CD4-positive, CD25-positive, alpha-beta regulatory T cell (primary cell): ENCODE measurements at places on chromosomes 16 and 17. TPM values are rescaled to one million over a fixed set of nuclear protein-coding genes. Genes with fewer than 3 reads are reported as not detected.

- no peak for DNase-seq
Measured at GRCh38 chr17:69142175-69142802, 594 bp upstream of the ABCA6 start.

DNA sequence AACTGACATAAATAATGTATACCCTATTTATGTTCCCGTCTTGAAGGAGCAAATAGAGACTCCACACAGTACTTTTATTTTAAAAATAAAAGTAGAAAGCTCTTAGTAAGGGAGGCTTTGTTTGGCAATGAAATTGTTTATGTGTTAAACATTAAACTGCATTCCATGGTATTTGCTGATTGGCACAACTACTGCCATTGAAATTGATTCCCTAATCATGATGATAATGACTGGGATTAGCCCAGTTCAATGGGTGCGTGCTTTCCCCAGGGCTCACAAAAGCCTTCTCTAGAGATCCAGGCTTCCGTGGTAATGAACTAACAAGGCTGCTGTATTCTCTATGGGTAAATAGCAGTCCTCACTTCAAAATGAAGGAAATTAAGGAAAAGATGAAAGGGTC, 67.5 kb downstream of the GPRC5B start:
- no peak for DNase-seq

- no peak for DNase-seq
Measured at GRCh38 chr16:13940397-13940933, 20.5 kb downstream of the ERCC4 start.

- DNase-seq, result no peak
Measured at GRCh38 chr17:82685291-82685690, 13.2 kb downstream of the RAB40B start.

GRCh38 chr17:57396511-57396921, 140.2 kb downstream of the MSI2 start:
- DNase-seq, result no peak

ALOX15B gene
- not detected for polyA plus RNA-seq

GRCh38 chr17:12415031-12415430, 250.7 kb upstream of the MYOCD start:
- no peak for DNase-seq

DNA sequence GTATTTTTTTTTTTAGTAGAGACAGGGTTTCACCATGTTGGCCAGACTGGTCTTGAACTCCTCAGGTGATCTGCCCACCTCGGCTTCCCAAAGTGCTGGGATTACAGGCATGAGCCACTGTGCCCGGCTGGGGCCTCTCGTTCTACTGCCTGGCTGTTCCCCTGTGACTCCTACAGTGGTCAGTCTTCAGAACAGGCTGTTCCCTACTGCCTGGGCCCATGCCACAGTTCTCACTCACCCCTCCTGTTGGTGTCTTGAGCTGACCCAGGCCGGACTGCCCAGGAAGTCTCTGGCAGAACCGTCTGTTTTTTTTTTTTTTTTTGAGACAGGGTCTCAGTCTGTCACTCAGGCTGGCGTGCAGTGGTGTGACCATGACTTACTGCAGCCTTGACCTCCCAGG, 3.3 kb downstream of the CDK3 start:
- no peak for DNase-seq

DNA sequence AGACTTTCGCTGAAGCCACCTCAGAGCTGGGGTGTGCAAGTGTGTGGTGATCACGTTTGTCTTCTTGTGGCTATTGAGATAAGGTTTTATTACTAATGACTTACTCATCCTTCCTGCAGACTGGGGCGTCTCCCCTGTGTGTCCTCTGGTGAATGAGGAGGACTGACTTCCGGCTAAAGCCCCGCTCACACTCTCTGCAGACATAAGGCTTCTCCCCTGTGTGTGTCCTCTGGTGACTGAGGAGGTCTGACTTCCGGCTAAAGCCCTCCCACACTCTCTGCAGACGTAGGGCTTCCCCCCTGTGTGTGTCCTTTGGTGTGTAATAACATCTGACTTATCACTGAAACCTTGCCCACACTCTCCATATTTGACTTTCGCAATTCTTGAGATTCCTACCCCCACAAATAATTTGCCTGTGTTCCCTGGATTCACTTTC, 19.4 kb downstream of the PRDM7 start:
- DNase-seq, result peak; percentile 18

DNA sequence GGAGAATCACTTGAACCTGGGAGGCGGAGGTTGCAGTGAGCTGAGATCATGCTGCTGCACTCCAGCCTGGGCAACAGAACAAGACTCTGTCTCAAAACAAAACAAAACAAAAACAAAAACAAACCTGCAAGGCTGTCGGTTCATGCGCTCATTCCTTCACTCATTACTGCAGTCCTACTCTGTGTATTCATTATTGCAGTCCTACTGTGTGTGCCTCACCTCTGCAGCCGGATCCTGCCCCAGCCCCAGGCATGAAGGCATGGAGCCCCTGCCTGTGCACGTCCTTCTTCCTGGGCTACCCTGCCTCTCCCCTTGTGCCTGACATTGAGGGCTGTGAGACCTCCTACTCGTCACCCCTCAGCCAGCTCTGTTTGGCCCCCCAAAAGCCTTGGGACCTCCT, 57.6 kb downstream of the TMEM235 start:
- DNase-seq, result no peak

TSPAN10 gene
- 0.21 TPM for polyA plus RNA-seq

GRCh38 chr17:81858967-81859905, 1.1 kb downstream of the P4HB start:
- no peak for DNase-seq

- no peak for DNase-seq
Measured at GRCh38 chr16:77467821-77468335, 33.0 kb upstream of the ADAMTS18 start.

DNA sequence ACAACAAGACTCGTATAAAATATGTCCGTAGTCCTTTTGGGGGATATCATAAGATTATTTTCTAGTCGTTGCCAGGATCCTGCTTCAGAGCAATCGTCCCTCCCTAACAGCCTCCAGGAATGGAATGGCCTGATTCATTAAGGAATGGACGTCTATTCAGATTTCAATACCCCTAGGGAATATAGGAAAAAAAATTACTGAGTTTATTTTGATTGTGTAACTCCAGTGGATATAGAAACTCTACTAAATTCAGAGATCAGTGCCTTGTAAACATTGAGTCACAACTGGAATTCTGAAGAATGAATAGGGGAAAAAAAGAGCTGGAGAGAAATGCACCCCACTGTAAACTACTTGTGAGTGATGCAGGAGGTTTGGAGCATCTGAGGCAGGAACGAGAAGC, 1171.5 kb upstream of the GOT2 start:
- DNase-seq, result no peak

- no peak for DNase-seq
Measured at GRCh38 chr16:47057630-47057993, 84.1 kb upstream of the DNAJA2 start.
